HT-29 (cell line): ENCODE measurements at places on chromosomes 12 and 14. TPM values are rescaled to one million over a fixed set of nuclear protein-coding genes. Genes with fewer than 3 reads are reported as not detected.

- DNase-seq = no peak
Observed at GRCh38 chr14:38108681-38109080, 99.0 kb upstream of the SSTR1 start.

DNA sequence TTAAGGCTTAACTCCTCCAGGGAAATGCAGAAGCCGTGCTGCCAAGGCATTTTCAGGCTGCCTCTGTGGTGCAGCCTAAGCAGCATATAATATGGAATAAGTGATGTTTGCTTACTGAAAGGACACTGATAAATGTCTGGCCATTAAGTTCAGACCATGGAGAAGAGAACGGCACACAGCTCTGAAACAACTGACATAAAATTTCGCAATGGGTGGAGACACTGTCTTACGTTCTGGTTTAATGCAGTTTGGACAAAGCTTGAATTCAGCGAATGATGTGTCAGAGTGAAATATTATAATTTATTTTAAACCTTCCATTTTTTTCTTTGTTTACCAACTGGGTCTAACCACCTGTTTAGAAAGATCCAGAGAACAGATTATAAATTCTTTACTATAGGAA lies 27.2 kb upstream of the NRXN3 start:
- no peak for DNase-seq

DNA sequence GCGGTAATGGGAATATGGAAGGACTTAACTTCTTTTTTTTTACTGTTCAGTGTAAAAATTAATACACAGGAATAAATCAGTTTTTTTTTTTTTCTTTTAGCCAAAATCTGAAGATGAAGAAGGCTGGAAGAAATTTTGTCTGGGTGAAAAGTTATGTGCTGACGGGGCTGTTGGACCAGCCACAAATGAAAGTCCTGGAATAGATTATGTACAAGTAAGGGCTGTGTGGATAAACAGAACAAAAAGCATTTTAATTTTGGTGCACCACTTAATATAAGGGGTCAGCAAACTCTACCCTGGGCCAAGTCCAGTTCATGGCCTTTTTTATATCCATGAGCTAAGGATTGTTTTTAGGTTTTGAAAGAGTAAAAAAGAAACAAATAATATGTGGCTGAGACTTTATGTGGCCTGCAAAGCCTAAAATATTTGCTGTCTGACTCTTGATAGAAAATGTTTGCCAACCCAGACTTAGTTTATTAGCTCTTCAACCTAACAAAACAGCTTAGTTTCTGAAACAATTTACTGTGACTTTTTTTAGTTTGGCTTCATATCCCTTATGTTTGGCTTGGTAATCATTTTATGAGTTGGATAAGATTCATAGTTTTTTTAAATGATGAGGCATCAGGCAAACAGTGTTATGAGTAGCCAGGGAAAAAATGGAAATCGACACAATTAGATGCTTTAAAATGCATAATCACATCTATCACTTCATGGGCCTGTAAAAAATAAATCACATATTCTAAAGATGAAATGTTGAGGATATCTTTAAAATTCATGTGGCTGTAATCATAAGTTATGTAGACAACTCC lies 8.4 kb downstream of the GEMIN2 start:
- no peak for DNase-seq

DNA sequence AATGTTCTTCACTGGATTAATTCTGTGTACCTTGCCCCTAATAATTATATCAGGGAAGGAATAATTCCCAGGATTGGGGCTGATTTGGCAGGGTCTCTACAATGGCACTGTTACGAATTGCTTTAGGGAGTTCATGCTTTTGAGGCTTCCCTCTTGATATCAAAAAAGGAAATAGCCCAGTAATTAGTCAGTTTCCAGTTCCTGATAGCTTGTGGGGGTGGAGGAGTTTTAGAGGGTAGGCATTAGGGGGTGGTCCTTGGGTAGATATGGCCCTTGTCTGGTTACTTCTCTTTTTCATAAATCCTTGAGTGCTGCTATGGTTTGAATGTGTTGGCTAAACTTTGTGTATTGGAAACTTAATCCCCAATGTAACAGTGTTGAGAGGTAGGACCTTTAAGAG lies 6.1 kb upstream of the SRSF5 start:
- no peak for DNase-seq

GRCh38 chr12:93663006-93663728 lies 14.0 kb upstream of the CRADD start:
- DNase-seq = no peak

DNA sequence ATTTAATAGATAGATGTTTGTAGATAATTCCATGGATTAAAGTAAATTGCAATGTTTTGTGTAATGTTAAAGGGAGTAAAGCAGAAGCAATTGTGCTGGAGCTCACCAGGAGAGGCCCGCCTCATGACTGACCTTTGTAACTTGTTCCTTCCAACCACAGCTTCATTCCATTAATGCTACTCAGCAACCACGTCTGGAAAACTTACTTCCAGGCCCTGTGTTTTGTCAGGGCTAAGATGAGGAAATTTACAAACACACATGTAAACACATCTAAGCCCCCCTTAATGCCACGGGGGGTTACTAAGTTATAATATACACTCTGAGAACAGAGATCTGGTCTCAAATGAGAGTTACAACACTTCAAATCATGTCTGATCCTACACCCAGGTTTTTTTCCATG lies 12.4 kb downstream of the LUM start:
- peak; percentile 76 for DNase-seq

DNA sequence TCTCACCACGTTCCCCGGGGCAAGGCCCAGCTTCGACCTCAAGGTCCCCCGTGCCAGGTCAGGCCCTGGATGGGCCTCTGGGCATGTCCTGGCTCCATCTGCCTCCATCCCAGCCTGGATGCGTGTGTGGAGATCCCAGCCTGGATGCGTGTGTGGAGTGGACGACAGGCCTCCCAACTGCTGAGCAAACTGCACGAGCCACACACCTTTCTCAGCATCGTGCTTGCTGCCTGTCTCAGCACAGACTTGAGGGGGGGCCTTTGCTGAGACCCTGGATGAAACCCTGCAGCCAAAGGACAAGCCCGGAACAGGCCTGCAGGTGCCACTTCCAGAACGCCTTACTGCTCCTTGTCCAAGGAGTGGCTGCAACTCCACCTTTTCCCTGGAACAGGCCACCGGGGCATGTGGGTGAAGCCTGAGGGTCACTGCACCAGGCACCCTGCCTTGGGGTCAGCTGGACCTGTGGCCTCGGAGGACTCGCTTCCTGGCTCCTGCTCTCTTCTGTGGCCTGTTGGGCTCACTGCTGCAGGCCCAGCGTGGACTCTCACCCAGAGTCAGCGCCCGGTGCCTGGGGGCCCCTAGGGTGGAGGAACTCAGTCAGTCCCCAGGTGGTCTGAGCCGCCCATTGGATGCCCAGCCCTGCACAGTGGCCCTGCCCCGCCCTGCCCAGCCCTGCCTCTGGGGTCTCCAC lies 176.0 kb downstream of the KIF26A start:
- no peak for DNase-seq

The TUBA1C gene
- 978 and 1,044 TPM in 2 replicates for total RNA-seq
